ENCODE measurements at places on chromosomes 12 and 14.
A peak's percentile ranks its signal among the peaks of the same experiment; 100 is the strongest.

GRCh38 chr12:116497051-116497591 lies 62.1 kb upstream of the MAP1LC3B2 start:
- DNase-seq: no peak

DNA sequence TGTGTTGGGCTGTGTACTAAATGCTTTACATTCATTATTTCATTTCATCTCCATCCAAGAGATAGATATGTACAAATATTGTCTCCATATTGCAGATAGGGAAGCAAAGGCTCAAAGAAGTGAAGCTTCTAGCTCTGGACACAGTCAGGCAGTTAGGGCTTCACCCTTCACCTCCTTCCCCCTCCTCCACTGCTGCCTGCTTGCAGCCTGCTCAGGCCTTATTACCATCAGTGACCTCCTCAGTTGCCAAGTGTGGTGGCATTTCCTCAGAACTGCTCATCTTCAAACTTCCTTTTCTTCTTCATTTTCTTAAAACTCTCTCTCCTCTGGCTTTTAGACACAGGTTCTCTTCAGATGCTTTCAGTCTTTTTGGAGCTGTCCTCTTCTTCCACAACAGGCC lies 4.7 kb upstream of the GPATCH2L start:
- no peak for DNase-seq

GRCh38 chr14:104246401-104247335 lies 108.3 kb downstream of the KIF26A start:
- DNase-seq: no peak

DNA sequence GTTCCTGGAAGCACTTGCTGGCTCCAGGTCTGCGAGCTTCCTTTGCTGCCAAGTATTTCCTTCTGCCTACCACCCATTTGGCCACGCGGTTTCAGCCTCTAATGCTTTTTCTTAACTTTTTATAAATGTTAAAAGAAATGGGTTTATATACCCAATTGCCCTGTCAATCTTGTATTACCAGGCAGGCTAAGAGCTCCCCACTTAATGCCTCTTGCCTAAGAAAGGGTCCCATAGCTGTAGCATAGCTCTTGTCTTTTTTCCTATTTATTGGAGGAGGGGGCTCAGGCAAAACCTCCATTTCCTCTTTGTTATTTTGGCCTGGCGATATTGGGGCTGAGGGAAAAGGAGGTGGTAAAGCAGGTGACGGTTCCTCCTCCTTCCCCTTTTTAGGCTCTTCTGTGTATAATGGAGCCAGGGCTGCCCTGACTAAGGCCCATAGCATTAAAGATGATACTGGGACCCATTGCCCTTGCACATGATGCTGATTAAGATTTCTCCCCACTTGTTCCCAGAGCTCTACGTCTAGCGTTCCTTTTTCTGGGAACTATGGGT lies 21.6 kb upstream of the BLTP3B start:
- no peak for DNase-seq

DNA sequence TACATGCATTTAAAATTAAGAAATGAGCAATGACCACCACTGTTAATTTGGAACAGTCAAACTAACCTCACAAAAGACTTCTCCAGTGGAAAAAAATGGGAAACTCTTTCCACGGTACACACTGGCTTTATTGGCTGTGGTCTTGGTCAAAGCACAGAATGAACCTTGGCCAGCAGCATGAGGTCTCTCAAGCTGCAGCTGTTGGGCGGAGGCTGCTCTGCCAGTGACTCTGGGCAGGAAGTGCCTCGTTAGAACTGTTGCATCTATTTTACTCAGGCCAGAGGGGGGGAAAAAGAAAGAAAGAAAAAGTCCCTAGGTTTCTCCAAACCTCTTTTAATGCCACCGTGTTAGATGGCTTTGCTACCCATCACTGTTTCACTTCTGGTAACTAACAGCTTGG lies 279.8 kb upstream of the DIO2 start:
- DNase-seq: peak; percentile 72

- no peak for DNase-seq
Measured at GRCh38 chr14:104357689-104358527, 219.5 kb downstream of the KIF26A start.

- no peak for DNase-seq
Measured at GRCh38 chr14:23355871-23356435, 3.3 kb upstream of the SLC22A17 start.

All from NCI-H2081 (cell line).